ENCODE measurements at places on chromosomes 7 and 10.

- DNase-seq, result no peak
Observed at GRCh38 chr10:56327118-56327517, 33.9 kb downstream of the ZWINT start.

GRCh38 chr10:133316266-133316665 is 7.6 kb downstream of the ZNF511 start:
- no peak for DNase-seq

- no peak for DNase-seq
Observed at GRCh38 chr7:132696332-132696731, 120.1 kb upstream of the PLXNA4 start.

GRCh38 chr7:134140889-134141867 is 14.0 kb downstream of the LRGUK start:
- peak; percentile 3 for DNase-seq

GRCh38 chr10:46523962-46524471 is 32.4 kb downstream of the GPRIN2 start:
- no peak for DNase-seq

GRCh38 chr10:33006342-33006887 is 48.4 kb upstream of the ITGB1 start:
- DNase-seq, result no peak

GRCh38 chr10:28902215-28902614 is 224.9 kb downstream of the BAMBI start:
- DNase-seq, result no peak

- DNase-seq, result no peak
Observed at GRCh38 chr7:64733550-64734240, 60.5 kb upstream of the ZNF138 start.

DNA sequence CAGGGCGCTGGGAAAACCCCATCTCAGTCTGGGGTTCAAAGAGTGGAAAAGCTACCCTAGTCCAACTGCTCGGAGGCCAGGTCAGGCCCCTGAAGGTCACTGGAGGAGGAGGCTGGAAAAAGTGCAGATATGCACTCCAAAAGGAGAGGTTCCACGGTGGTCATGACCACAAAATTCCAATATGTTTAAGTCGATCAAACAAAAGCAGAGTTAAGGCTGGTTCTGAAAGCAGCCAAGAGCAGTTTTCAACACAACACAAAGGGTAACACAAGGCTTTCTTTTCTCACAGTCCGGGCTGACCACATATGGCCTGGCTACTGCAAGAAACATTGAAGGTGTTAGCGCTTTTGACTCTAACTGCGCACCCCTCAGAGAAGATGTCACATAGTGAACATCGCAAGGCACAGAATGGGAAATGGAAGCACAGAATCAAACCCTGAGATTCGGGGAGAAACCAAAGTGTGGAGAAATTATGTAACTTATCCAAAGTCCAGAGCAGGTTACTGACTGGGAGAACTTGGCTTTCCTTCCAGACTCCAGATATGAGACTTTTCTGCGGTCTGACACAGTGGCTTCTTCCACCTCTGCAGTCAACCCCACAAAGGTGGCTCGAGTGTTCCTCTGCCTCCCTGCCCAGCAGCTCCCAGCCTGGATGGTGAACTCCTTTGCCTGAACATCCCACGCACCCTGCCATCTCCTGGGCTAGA is 1.3 kb upstream of the GRB10 start:
- DNase-seq, result no peak

- DNase-seq, result no peak
Observed at GRCh38 chr10:29807163-29807806, 172.5 kb upstream of the SVIL start.

DNA sequence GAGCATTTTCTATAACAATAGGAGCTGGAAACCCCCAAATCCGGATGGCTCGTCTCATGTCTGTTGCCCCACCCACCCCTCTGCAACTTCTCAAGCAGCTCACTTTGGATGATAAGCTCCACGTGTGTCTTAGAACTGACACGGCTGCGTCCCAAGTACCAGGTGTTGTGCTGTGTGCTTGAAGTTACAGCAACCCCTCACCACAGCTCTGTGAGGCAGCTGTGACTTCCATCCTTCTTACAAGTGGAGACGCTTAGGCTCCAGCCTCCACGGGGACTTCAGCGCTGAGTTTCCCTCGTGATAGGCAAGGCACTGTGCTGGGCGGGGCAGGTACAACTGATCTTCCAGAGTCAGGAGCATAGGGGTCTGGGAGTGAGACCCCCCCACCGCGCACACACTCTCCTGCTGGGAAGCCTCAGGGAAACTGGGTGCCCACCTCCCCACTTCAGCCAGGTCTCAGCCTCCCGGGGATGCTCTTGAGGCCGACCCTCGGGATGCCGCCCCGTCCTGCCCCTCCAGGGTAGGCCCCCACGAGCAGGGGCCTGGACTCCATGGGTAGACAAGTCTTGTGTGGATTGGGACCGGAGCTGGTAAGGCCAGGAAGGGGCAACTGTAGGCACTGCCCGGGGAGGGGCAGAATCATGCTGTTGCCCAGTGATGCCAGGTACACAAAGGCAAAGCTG is 31.4 kb downstream of the EN2 start:
- no peak for DNase-seq

GRCh38 chr7:4074994-4075393 is 607.1 kb upstream of the FOXK1 start:
- no peak for DNase-seq

DNA sequence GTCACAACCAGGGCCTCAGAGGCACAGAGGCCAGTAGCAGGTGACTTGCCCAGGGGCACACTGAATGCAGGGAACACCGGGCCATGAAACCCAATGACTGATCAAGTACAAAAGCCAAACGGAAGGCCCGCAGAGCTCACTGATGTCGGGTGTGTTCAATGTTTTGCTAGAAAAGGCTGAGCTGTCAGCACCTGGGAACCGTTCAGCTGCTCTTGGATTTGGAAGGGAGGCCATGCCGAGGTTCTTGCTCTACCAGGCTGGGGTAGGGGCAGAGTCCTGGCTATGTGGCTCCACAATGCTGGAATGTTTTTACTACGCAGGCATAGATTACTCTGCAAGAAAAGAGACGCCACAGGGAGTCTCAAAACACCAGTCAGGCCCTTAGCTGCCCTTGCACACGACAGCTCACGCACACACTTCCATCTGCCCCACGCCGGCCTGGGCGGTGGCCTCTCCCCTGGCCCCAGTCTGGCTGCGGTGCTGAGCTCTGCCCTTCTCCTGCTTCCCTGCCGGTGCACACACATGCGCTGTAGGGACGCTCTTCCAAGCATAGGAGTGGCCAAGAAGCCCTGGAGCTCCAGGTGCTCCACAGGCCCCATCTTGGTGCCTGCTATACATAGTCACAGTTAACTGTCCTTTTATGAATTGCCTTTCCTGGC is 79.9 kb downstream of the ZRANB1 start:
- no peak for DNase-seq
